ENCODE measurements at places on chromosomes 5 and 9. TPM values are rescaled to one million over a fixed set of nuclear protein-coding genes. Genes with fewer than 3 reads are reported as not detected.

KIAA0825 gene
- total RNA-seq, result 3.0 TPM

POU5F2 gene
- total RNA-seq, result 0.60 TPM

TNIP1 gene
- total RNA-seq, result 80.4 TPM

- no peak for DNase-seq
Measured at GRCh38 chr5:59327191-59327980, 566.1 kb downstream of the PDE4D start.

GRCh38 chr9:130997925-130998596 lies 10.9 kb upstream of the LAMC3 start:
- DNase-seq, result peak; percentile 74

DNA sequence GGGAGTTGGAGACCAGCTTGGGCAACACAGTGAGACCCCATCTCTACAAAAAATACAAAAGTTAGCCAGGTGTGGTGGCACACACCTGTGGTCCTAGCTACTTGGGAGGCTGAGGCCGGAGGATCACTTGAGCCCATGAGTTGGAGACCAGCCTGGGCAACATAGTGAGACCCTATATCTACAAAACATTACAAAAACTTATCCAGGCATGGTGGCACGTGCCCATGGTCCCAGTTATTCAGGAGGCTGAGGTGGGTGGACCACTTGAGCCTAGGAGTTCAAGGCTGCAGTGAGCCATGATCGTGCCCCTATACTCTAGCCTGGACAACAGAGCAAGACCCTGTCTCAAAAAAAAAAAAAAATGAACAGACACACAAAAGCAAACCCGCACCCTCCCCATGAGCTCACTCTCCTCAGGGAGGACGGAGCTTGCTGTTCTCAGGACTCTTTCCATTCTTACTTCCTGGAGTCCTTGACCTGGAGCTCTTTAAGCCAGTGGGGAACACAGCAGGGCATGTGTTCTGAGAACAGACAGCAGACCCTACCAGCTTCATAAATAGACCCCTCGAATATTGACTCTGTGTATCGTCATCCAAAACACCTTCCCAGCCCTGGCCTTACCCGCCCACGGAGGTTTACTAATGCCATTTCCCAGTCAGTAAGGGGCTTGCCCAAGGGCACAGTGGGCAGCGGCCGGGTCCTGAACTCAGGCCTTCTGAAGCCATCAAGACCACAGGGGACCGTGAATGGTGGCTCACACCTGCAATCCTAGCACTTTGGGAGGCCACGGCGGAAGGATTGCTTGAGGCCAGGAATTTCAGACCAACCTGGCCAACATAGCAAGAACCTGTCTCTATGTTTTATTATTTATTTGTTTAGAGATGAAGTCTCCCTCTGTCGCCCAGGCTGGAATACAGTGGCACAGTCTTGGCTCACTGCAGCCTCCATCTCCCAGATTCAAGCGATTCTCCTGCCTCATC lies 11.1 kb downstream of the PTGES2 start:
- no peak for DNase-seq

DNA sequence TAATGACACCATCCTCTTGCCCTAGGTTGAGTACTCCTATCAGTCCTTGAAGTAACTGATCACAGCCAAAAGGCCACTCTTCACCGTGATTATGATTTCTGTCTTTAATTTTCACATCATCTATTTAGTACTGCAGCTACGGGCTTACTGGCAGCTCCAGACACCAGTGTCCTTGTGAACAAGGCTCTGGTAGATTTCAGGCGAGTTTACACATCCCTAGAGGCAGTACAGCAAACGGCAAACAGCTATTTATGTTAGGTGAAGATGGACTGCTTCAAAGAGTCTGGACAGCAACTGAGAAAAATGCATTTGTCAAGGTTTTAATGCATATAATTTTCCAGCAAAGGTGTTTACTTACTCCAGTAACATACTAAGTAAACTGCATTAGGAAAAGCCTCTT lies 396.9 kb downstream of the KDM4C start:
- DNase-seq, result no peak

- no peak for DNase-seq
Measured at GRCh38 chr9:77328102-77328501, 150.8 kb downstream of the VPS13A start.

DNA sequence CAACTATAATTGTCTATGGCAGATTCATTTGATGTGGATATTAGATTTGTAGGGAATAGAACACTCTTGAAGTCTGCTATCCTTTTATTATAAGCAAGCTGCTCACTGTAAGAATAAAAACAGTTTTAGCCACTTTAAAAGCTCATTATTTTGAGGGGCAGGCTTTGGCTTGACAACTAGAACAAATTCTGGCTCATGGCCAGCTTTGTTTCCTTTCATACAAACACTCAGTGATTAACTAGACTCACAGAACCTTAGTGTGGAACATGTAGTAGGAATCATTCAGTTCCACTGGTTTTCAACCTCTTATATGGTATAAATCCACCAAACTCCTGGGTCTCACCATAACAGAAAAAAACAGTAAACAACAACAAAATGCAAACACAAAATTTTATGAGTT lies 27.4 kb upstream of the CEP120 start:
- DNase-seq, result no peak

- DNase-seq, result no peak
Measured at GRCh38 chr9:84556556-84556955, 113.0 kb upstream of the NTRK2 start.

DNA sequence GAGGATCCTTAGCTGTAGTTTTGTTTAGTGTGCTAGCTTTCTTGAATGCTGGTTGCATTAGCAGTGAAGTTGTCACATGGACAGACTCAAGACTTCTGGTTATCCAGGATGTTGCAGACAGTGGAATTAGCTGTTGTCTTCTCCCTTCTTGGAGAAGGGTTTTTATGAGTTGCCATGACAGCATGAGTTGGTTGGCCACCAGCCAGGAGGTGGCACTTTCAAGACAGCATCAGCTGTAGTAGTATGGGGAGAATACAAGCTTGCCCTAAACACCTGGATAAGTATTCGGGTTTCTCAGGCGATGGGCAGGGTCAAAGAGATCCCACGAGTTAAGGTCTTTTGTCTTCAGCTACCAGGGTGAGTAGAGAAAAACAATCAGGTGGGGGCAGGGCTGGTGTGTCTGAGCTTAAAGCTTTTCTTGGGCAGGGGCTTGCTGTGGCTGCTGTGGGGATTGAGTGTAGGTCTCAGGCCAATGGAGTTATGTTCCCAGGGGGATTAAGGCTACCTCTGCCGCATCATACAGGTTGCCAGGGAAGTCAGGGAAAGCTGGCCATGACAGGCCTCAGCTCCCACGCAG lies 7.7 kb upstream of the C5orf47 start:
- DNase-seq, result no peak

- no peak for DNase-seq
Measured at GRCh38 chr5:115544043-115544435, 536 bp downstream of the FEM1C start.
